ENCODE measurements at places on chromosomes 1 and 21. TPM values are rescaled to one million over a fixed set of nuclear protein-coding genes. Genes with fewer than 3 reads are reported as not detected.

- H3K36me3 ChIP-seq = no peaks in the 10 kb centered on the region
- H3K27ac ChIP-seq = no peak overlapping the region
- H3K4me3 ChIP-seq = no peak overlapping the region
- no peak for DNase-seq
Observed at GRCh38 chr1:25068316-25068715, 138.2 kb upstream of the RUNX3 start.

GRCh38 chr1:230375780-230376179, 50.4 kb downstream of the PGBD5 start:
- H3K4me3 ChIP-seq = no peak overlapping the region
- no peaks in the 10 kb centered on the region for H3K27me3 ChIP-seq
- H3K4me1 ChIP-seq = peaks cover 4% of the 10 kb centered on the region
- H3K27ac ChIP-seq = no peak overlapping the region
- no peak for DNase-seq

GRCh38 chr1:185348985-185349384, 31.9 kb upstream of the IVNS1ABP start:
- no peak overlapping the region for H3K27ac ChIP-seq
- no peak overlapping the region for H3K4me3 ChIP-seq
- DNase-seq = no peak
- H3K4me1 ChIP-seq = no peaks in the 10 kb centered on the region
- H3K36me3 ChIP-seq = no peaks in the 10 kb centered on the region

- no peak overlapping the region for H3K4me3 ChIP-seq
- no peaks in the 10 kb centered on the region for H3K27me3 ChIP-seq
- no peak for DNase-seq
- H3K27ac ChIP-seq = no peak overlapping the region
Observed at GRCh38 chr1:220759147-220759546, 11.0 kb downstream of the MTARC2 start.

- no peak for DNase-seq
- H3K4me3 ChIP-seq = no peak overlapping the region
- no peak overlapping the region for H3K27ac ChIP-seq
- peaks cover 2% of the 10 kb centered on the region for H3K36me3 ChIP-seq
- no peaks in the 10 kb centered on the region for H3K4me1 ChIP-seq
Observed at GRCh38 chr1:81387446-81387845, 413.3 kb upstream of the ADGRL2 start.

GRCh38 chr1:231357831-231358354, 19.8 kb downstream of the SPRTN start:
- H3K27ac ChIP-seq = peak overlapping the region; percentile 73
- peaks cover 30% of the 10 kb centered on the region for H3K4me1 ChIP-seq
- no peaks in the 10 kb centered on the region for H3K36me3 ChIP-seq
- DNase-seq = no peak
- peak overlapping the region; percentile 5 for H3K4me3 ChIP-seq

GRCh38 chr1:158002631-158003405, 9.4 kb downstream of the KIRREL1 start:
- no peak overlapping the region for H3K4me3 ChIP-seq
- peak overlapping the region; percentile 20 for H3K27ac ChIP-seq
- H3K27me3 ChIP-seq = peaks cover 6% of the 10 kb centered on the region
- no peaks in the 10 kb centered on the region for H3K36me3 ChIP-seq

GRCh38 chr21:15063814-15064575, 805 bp downstream of the NRIP1 start:
- H3K27me3 ChIP-seq = no peaks in the 10 kb centered on the region
- DNase-seq = peak; percentile 76
- peaks cover 45% of the 10 kb centered on the region for H3K4me1 ChIP-seq
- no peaks in the 10 kb centered on the region for H3K36me3 ChIP-seq
- H3K4me3 ChIP-seq = peak overlapping the region; percentile 83

DNA sequence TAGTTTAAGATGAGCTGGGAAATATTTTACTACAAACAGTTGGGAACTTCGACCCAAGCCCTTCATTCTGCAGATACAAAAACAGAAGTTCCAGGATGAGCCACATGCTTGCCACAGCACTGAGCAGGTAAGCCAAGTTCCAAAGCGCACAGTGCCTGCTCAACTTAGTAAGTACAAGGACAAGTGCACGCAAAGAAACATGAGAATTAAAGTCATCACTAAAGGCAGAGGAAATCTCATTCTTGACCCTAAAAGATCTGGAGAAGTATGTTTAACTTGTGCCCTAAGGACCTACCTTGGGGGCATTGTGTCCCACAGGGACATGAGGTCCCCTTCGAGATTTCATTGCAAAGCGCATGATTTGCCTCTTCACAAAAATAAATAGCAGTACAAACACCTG, 1.2 kb upstream of the UBAP2L start:
- H3K4me3 ChIP-seq = peak overlapping the region; percentile 96
- peaks cover 6% of the 10 kb centered on the region for H3K36me3 ChIP-seq
- no peaks in the 10 kb centered on the region for H3K27me3 ChIP-seq
- peak overlapping the region; percentile 99 for H3K27ac ChIP-seq
- peaks cover 51% of the 10 kb centered on the region for H3K4me1 ChIP-seq

DNA sequence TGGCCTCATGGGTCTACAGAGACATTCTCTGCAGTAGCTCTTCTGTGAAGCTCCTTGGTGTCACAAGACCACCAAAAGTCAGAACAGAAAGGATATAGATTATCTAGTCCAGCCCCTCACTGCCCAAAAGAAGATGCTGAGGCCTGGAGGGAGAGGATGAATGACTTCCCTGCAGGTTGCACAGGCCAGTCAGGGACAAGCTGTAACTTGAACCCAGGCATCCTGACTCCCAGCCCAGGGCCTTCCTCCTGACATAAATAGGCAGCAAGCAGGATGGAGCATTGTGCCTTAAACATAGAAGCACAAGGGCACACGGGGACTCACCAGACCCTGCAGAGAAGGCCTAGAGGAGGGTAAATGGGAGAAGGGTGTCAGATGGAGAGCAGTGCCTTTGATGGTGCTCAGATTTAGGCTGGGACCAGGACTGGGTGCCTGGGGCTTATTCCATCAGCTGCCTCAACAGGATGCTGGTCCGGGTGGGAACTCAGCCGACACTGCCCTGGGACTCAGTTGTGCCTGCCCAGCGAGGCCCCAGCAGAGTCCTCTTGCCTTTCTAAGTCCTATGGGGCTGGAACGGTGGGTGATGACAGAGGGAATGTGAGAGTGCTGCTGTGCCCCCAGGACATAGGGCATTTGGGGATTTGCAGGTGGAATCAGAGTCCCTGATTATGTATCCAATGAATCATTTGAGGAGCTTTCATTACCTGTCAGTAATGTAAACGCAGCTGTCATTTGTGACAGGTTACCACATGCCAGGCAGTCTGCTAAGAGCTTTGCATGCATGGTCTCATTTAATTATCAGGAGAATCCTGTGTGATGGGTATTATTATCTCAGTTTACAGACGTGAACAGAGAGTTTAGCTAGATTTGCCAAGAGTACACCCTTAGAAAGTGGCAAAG, 13.2 kb downstream of the S100A7A start:
- no peak overlapping the region for H3K4me3 ChIP-seq
- DNase-seq = no peak
- H3K27me3 ChIP-seq = peaks cover 11% of the 10 kb centered on the region
- H3K36me3 ChIP-seq = no peaks in the 10 kb centered on the region
- H3K27ac ChIP-seq = no peak overlapping the region

DNA sequence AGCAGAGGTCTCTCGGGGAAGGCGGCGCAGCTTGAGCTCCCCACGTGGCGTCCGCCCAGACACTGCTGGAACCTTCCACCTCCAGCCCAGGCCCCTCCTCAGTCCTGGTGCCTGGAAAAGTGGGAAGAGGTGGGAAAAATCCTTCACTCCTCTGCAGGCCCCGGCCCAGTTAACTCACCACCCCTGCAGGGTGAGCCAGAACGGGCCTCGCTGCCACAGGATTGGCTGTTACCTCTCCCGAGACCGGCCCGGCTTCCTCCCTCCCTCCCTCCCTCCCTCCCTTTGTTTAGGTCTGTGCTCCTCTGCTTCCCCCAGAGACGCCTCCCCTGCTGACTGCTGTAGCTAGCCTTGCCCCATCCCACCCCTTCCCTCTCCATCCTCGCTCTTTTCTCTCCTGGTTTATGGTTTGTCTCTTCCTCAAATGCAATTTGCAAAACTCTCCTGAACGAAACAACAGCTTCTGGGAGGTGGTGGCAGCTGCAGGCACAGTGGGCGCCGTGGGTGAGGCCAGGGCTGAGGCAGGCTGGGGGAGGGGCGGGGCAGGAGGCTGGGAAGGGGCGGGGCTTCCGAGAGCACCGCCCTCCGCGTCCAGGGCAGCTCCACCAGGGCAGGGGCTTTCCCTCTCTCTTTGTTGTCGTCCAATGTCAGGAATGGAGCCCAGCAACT, 6.5 kb downstream of the CAPN9 start:
- no peak overlapping the region for H3K4me3 ChIP-seq
- peaks cover 8% of the 10 kb centered on the region for H3K4me1 ChIP-seq
- no peak overlapping the region for H3K27ac ChIP-seq
- no peak for DNase-seq
- no peaks in the 10 kb centered on the region for H3K36me3 ChIP-seq
- no peaks in the 10 kb centered on the region for H3K27me3 ChIP-seq

DNA sequence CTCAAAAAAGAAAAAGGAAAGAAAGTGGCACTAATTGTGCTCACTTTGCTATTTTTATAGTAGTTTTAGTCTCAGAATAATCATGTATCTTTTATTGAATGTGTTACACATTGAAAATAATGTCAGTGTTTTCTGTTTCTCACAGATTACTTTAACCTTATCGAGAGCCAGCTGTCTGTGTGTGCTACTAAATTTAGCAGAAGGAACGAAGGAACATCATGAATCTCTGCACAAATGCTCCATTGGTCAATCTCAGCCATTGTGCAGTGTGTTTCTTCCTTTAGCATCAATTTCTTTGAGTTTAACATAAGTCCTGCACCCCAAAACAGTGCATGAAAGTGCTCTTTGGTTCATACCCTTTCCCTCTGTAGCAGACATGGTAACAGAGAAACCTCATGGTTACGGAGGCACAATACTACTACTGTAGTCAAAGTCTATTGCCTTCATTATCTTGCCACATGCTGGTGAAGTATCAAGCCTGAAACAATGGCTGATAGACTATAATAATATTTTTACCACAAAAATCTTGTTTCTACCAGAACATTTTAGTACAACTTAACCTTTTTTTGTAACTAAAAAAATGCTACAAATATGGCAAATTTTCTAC, 310.0 kb downstream of the HMCN1 start:
- H3K27me3 ChIP-seq = no peaks in the 10 kb centered on the region
- H3K4me1 ChIP-seq = no peaks in the 10 kb centered on the region
- no peak overlapping the region for H3K4me3 ChIP-seq
- H3K36me3 ChIP-seq = no peaks in the 10 kb centered on the region
- H3K27ac ChIP-seq = no peak overlapping the region

GRCh38 chr1:218804014-218804785, 369.5 kb upstream of the LYPLAL1 start:
- H3K36me3 ChIP-seq = no peaks in the 10 kb centered on the region
- H3K4me3 ChIP-seq = no peak overlapping the region
- no peaks in the 10 kb centered on the region for H3K4me1 ChIP-seq

GRCh38 chr1:227939791-227940771, 7.7 kb downstream of the WNT9A start:
- H3K27me3 ChIP-seq = no peaks in the 10 kb centered on the region
- H3K4me3 ChIP-seq = peak overlapping the region; percentile 80
- no peaks in the 10 kb centered on the region for H3K36me3 ChIP-seq
- no peak for DNase-seq
- peaks cover 63% of the 10 kb centered on the region for H3K4me1 ChIP-seq
- H3K27ac ChIP-seq = peak overlapping the region; percentile 89

DNA sequence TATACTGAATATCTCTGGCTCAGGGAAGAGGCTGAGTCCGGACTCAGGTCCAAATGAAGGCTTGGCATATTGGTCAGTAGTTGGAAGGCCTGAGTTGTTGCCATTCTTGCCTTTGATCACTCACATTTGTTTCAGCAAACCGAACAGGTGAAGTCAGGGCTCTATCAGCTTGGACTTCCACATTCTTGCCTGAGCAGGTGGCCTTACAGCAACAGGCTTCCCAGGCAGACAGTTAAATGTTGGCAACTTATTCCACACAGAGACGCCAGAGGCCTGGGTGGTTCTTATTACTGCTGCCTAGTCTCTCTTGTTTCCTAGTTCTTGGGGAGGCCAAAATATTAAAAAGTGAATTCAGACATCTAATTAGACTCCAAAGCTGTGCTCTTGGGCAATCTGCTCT, 36.6 kb downstream of the XCL2 start:
- no peaks in the 10 kb centered on the region for H3K27me3 ChIP-seq
- DNase-seq = no peak
- no peak overlapping the region for H3K27ac ChIP-seq
- H3K36me3 ChIP-seq = no peaks in the 10 kb centered on the region
- no peak overlapping the region for H3K4me3 ChIP-seq
- H3K4me1 ChIP-seq = no peaks in the 10 kb centered on the region

DNA sequence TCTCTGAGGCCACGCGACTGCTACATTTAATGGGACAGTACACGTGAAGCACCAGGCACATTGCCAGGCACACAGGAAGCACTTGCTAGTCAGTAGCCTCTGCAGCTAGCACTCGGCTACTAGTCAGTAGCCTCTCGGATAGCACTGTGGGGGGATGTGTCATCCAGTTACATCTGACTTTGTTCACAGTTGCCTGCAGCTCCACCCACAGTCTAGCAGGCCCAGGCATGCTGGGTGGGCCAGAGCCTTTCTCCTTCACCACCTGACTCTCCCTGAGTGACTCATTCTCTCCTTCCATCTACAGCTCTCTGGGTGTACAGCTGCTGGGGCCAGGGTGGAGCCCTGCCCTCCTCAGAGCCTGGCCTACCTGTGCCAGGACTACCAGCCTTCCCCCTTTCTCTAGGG, 51.5 kb downstream of the PTPRF start:
- no peaks in the 10 kb centered on the region for H3K36me3 ChIP-seq
- no peak overlapping the region for H3K4me3 ChIP-seq
- no peaks in the 10 kb centered on the region for H3K4me1 ChIP-seq
- no peaks in the 10 kb centered on the region for H3K27me3 ChIP-seq

DNA sequence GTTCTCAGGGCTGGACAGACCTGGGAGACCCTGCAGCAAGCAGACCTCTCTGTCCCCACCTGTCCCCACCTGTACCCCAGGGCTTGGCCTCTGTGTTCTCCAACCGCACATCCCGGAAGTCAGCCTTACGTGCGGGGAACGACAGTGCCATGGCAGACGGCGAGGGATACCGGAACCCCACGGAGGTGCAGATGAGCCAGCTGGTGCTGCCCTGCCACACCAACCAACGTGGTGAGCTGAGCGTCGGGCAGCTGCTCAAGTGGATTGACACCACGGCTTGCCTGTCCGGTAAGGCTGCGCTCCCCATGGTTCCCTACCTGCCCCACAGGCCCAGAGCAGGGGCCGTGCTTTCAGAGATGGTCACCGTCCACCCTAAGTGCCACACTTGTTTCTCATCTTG, 36.5 kb downstream of the ACOT11 start:
- no peak for DNase-seq
- no peaks in the 10 kb centered on the region for H3K27me3 ChIP-seq
- peaks cover 54% of the 10 kb centered on the region for H3K4me1 ChIP-seq
- H3K36me3 ChIP-seq = no peaks in the 10 kb centered on the region

- no peak overlapping the region for H3K4me3 ChIP-seq
- peaks cover 41% of the 10 kb centered on the region for H3K4me1 ChIP-seq
- no peaks in the 10 kb centered on the region for H3K27me3 ChIP-seq
- H3K27ac ChIP-seq = no peak overlapping the region
Observed at GRCh38 chr1:33007190-33008050, 29.3 kb downstream of the AK2 start.

GRCh38 chr1:101158424-101158823, 78.4 kb upstream of the S1PR1 start:
- no peaks in the 10 kb centered on the region for H3K36me3 ChIP-seq
- H3K4me3 ChIP-seq = no peak overlapping the region
- H3K27me3 ChIP-seq = no peaks in the 10 kb centered on the region
- no peak for DNase-seq
- no peaks in the 10 kb centered on the region for H3K4me1 ChIP-seq

The ZNF695 gene
- total RNA-seq = not detected

The RCSD1 gene
- total RNA-seq = 34.2 TPM

The PGBD2 gene
- 1.4 TPM for total RNA-seq

The PRR9 gene
- total RNA-seq = not detected

The TMCO4 gene
- total RNA-seq = 4.2 TPM

The ADORA1 gene
- 9.4 TPM for total RNA-seq
